ENCODE measurements at places on chromosomes 1 and 21.

- DNase-seq: no peak
Observed at GRCh38 chr1:166695115-166695514, 144.2 kb upstream of the POGK start.

GRCh38 chr1:152182944-152183361, 23.9 kb upstream of the RPTN start:
- no peak for DNase-seq

DNA sequence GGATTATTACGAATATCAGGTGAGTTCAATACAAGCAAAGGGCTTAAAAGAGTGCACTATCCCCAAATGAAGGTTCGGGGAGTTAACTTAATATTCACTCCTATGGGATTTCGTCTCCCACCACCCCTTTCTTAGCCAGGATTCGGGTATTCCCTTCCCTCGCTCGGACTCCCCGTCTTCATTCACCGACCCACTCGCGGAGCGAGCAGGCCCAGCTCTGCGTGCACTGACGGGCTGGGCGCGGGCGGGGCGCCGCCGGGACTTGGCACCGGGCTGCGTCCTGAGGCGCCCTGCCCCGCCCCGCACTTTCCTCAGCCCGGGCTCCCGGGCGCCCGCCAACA, 7.7 kb upstream of the MPZL1 start:
- no peak for DNase-seq

- DNase-seq: no peak
Observed at GRCh38 chr1:59298026-59298583, 1.2 kb downstream of the FGGY start.

DNA sequence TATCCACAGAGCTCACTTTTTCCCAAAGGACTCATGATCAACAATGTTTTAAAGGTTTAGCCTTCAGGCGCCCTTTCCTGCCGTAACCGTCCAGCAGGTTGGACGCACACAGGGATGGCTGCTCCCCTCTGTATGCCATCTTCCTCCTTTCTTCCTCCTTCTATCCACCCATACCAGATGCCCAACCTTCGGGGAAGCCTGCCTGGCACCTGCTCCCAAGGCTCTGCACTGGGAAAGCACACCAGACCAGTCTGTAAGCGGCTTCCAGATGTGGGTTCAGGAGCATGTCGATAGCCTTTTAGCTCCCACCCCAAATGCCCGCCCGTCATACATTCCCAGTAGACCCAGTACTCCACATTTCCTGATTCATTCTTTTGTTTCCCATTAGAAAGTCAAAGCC, 52.9 kb downstream of the STUM start:
- no peak for DNase-seq

GRCh38 chr1:57831624-57832023, 407.8 kb upstream of the DAB1 start:
- no peak for DNase-seq

DNA sequence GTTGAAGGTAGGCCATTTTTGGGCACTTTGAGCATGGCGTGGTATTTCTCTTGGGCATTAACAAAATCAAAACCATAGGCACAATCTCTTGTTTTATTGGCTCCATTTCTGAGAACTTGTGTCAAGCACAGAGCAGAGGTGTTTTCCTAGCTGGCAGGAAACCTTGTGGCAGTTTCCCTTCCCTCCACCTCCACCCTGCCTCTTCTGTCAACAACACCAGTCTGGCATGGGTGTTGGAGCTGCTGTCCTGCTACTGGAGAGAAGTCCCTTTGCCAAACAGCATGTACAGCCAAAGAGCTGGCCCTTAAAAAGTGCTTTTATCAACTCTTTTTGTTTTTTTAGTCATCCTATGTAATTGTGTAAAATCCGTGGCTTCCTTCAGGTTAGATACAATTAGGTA, 16.0 kb downstream of the ATP1A1 start:
- no peak for DNase-seq

GRCh38 chr21:33884376-33885171, 31.0 kb downstream of the ATP5PO start:
- DNase-seq: no peak
